ENCODE measurements at places on chromosomes 5 and 9.

DNA sequence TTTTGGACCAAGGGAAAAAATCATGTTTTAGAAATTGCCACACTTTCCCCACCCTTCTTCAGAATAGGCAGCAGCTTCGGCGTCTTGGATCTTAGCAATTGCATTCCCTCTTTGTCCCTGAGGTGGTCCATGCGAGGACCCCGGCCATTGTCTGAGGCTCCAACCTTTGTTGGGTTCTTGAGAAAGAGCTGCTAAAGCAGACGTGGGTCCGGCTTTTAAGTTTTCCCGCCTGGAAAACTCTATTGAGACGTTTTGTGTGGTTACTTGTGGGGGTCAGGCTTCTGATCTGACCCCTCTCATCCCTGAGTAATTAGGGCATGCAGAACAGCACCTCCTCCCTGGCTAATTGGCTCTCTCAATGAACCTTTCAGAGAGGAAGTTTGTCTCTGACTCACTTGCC, 509.6 kb upstream of the TNC start:
- DNase-seq: no peak

DNA sequence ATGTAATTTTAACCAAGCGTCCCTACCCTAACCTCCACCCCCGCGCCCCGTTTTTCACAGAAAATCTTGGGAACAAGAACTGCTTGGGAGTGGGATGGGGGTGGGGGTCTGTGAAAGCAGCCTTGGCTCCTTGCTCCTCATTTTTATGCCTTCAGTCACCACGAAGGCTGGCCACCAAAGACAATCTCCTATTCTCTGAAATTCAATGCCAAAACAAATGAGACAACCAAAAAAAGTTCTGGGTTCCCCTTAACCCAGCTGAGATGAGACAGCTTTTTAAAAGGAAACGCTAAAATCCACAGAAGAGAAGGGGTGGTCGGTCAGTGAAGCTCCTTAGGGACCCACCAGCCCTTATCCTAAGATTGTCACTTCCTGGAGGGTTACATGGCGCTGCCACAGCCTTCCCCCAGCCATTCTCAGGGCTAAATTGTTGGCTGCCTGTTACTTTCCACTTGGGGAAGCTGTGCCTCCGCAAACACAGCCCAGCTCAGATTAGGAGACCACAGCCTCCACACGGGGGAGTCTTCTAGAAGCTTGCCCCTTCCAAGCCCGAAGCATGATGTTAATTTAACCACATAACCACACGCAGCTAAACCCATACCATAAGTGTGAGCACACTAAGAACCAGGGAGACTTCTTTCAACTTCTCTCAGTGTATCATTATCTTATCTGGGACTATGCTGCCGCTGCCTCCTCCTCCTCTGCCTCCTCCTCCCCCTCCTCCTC, 136.3 kb downstream of the FOXD1 start:
- DNase-seq: no peak

DNA sequence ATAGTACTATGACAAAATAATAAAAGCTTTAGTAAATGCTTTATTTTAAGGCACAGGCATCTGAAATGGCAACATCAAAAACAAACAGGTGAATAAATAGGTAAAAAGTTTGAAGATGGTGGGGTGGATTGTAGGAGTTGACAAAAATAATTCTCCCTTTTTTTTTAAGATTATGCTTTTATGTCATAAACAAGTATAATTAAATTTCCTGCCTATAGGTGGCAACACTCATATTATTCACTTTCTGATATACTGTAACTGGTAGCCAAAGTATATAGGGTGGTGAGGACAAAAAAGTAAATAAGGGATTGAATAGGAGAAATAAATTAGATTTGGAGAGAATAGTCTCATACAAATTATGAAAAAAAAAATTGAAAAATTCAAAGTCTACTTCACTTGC, 120.0 kb upstream of the ACOT12 start:
- no peak for DNase-seq

- DNase-seq: no peak
Measured at GRCh38 chr5:17174965-17175364, 42.5 kb upstream of the BASP1 start.

DNA sequence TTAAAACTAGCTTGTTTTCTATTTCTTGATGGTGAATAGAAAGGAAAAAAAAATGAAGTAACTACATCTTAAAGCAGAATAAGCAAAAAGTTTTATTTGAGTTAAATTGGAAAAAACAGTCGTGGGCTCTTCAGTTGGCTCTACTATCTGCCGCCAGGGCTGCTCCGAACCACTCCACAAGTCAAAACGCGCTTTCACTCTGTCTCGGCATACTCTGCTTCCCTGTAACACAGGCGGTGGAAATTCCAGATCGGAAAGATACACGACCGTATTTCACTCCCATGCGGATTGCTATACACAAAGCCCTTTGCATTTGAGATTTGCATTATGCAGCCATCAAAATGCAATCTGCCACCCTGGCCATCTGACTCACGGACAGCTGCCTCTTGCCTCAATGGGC, 505.6 kb downstream of the IRX1 start:
- no peak for DNase-seq

DNA sequence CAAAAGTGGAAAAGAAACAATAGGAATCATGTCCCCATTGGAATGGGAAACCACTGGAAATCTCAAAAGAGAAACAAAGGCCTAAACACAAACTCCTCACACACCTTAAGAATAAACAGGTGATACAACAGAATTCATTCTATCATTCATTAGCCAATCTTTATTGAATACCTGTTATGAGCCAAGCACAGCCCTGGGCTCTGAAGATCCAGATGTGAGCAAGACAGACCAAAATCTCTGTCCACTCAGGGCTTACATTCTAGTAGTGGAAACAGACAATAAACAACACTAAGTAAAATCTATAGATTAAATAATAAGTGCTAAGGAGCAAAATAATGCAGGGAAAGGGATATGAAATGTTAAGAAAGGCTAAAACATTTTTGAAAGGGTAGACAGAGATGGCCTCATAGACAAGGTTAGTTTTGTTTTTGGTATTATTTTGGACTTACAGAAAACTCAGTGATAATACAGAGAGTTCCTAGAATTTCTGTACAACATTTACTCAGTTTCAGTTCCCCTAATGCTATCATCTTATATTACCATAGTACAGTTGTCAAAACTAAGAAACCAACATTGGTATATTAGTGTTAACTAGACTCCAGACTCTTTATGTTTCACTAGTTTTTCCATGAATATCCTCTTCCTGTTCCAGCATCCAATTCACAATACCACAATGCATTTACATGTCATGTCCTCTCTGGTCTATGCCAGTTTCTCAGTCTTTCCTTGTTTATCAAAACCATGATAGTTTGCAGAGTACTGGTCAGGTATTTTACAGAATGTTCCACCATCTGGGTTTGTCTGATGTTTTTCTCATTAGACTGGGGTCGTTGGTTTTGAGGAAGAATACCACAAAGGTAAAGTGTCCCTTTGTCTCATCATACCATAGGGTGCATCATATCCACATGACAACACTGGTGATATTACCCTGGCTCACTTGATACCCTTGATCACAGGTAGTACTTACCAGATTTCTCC, 103.7 kb downstream of the SIL1 start:
- no peak for DNase-seq

DNA sequence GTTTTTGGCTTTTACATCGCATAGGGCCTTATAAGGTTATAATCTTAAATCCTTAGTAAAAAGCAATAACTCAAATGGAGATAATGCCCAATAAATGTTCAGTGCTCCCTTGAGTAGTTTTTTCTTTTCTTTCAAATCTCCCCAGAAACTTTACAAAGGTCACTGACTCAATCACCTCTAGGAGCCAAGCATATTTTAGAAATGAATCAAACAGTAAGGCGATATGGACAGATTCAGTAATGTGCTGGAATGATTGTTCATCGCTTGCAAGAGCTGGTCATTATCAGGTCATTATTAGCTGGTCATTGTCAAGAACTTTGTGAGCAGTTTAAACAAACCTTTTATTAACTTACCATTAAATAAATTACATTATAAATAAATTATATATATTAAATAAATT, 130.4 kb upstream of the SLIT3 start:
- DNase-seq: no peak

- DNase-seq: no peak
Measured at GRCh38 chr9:71326360-71326759, 204.9 kb upstream of the TRPM3 start.

- no peak for DNase-seq
Measured at GRCh38 chr5:78985116-78985724, at the start of gene ARSB. ARSB (minus strand) TSS chr5:78985310; CDS start chr5:78985248, 62 bp downstream.

DNA sequence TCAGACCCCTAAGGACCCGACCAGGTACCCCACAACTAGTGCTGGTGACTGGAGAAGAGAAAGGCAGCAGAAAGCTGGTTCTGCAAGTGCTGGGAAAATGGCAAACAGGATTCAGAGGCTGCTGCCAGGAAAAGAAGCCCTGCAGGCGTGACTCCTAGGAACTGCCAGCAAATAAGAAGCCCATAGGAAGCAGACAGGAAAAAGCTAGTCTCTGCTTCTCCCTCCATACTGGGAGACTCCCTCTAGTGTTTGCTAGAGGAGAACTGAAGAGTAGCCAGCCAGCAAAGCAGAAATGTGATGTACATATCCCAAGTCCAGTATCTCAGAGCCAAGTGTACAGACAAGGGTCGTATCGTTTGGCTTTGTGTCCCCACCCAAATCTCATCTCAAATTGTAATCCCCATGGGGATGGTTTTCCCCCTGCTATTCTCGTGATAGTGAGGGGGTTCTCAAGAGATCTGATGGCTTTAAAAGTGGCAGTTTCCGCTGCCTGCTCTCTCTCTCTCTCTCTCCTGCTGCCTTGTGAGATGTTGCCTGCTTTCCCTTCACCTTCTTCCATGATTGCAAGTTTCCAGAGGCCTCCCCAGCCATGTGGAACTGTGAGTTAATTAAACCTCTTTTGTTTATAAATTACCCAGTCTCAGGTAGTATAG, 38.1 kb upstream of the TUSC1 start:
- DNase-seq: peak; percentile 16

- no peak for DNase-seq
Measured at GRCh38 chr5:30042677-30043076, 1150.8 kb upstream of the CDH6 start.

DNA sequence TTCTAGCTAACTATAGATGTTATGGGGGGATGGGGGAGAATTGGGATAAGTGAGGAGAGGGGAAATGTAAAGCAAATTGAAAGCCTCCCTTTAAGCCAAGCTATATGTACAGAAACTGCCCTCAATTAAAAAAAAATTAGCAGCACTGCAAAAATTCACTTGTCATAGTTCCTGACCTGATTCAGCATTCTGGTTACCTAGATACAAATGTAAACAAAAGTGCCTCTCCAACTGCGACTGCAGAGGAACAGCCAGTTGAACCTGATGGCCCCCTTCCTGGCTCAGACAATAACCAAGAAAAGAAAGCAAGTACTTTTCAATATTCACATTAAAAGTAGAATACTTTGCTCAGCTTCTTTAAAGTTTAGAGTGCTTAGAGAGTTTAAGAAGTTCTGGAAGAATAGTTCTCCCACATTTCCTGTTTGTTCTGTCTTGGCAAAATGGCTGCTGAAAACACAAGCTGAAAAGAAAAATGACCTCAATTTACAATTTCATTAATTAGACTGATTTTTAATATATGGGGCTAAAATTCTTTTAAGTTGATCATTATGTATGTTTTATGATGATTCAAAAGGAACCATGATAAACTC, 1.5 kb downstream of the FAM81B start:
- DNase-seq: no peak

DNA sequence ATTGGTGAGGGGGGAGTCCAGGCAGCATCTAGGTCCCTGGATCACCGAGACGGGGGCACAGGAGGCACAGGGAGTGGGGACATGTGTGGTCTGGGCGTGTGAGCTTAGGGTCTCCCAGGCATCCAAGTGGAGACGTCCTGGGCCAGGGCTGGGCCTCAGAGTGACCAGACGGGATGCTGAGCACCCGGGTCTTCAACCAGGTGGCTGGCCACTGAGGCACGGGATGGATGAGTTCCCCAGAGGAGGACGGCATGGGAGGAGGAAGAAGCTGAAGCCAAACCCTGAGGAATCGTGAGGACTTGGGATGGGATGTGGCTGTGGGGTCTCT, 88.0 kb downstream of the LMX1B start:
- DNase-seq: no peak

GRCh38 chr9:16715404-16715803, 155.1 kb downstream of the BNC2 start:
- DNase-seq: peak; percentile 71

- no peak for DNase-seq
Measured at GRCh38 chr5:167245868-167246267, 1045.6 kb upstream of the WWC1 start.

DNA sequence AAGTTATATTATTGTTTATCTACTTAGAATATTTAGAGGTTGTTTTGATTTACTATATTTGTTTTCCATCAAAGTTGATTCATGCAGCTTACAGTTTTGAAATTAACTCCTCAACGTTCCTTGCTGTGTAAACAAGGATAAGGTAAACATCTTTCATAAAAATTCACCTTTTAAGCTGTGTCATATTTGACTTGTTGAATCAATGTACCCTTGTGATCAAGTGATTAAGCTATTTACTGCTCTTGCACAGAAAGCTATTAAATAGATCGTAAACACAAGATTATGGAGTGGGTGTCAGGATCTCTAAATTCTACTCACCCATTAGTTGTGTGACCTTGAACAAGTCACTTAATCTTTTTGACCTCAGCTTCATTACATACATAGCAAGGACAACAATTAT, 2054.0 kb upstream of the NUDT12 start:
- no peak for DNase-seq

DNA sequence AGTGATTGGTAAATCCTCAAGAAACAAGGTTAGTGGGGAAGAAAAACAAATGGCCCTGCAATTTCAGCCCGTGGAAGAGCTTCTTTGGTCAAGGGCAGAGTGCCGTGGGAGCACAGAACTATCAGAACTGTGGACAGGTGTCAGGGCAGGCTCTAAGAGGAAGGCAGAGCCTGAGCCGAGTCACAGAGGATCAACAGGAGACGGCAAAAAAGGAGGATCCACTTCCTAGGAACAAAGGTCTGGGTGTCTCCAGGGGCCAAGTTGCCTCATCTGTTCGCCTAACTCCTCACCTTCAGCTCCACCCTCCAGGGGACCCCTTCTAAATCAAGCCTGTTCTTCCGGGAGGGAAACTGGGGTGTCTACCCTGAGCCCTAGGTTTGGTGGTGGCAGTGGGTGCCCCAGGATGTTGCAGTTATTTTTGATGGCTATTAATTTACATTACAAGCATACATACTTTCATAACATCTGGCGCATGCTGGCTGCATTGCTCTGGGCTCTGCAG, 88.0 kb downstream of the FEM1C start:
- no peak for DNase-seq

- no peak for DNase-seq
Measured at GRCh38 chr5:152534641-152535040, 129.6 kb upstream of the NMUR2 start.

GRCh38 chr9:22173908-22174307, 164.8 kb upstream of the CDKN2B start:
- DNase-seq: no peak

DNA sequence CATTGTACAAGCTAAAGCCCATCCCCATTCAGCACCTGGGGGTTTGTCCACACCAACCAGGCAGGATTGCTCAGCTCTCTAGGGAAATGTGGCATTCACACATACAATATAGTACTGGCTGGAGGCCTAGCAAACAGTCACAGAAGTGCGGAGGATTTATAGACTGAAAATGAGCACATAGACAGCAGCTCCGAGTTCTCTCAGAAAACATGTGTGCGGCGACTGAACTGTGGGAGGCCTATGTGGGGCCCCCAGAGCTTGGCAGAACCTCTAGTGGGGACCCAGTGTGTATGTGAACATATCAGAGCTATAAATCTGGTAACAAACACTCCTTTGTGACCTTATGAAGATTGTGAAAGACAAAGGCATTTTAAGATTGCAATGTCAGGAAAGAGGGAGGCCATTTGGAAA, 431.1 kb downstream of the DTWD2 start:
- no peak for DNase-seq

GRCh38 chr5:65539827-65540226, 23.1 kb downstream of the CENPK start:
- no peak for DNase-seq
